ENCODE measurements at places on chromosomes 1 and 21.
A peak's percentile ranks its signal among the peaks of the same experiment; 100 is the strongest.

DNA sequence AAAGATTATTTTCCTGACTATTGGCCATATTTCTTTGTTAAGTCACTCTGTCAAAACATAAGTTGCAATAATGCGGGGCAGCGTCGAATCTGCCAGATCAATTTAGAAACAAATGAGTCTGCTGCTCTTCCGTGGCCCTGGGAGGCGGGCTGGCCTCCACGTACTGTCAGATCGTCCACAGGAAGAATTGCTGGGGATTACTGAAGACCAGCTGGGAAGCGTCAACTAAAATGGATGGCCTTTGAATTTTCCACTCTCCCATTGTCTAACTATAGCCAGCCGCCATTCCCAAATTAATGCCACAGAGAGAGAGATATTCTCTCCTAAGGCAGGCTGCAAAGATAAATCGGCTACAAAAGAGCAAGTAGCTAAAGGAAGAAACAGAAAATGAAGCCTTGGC, 560.2 kb downstream of the SMYD3 start:
- DNase-seq = no peak

- DNase-seq = no peak
Measured at GRCh38 chr1:50421366-50421748, 1.9 kb downstream of the DMRTA2 start.

DNA sequence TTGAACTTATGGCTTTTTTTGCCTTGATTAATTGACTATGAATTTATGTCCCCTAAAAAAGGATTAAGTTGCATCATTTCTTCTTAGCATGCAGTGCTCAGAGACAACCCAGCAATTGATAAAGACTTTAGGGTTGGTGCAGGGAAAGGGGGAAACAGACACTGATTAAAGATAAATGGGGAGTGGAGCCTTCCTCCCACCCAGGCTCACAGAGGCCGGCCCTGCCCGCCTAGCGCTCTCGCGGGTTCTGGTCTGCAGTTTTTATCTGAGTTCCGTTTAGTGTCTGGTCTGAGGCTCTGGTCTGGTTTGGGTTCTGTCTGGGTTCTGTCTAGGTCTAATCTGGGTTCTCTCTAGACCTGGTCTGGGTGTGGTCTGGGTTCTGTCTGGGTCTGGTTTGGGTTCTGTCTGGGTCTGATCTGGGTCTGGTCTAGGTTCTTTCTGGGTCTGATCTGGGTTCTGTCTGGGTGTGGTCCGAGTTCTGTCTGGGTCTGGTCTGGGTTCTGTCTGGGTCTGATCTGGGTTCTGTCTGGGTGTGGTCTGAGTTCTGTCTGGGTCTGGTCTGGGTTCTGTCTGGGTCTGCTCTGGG, 48.1 kb downstream of the ABCG1 start:
- no peak for DNase-seq

DNA sequence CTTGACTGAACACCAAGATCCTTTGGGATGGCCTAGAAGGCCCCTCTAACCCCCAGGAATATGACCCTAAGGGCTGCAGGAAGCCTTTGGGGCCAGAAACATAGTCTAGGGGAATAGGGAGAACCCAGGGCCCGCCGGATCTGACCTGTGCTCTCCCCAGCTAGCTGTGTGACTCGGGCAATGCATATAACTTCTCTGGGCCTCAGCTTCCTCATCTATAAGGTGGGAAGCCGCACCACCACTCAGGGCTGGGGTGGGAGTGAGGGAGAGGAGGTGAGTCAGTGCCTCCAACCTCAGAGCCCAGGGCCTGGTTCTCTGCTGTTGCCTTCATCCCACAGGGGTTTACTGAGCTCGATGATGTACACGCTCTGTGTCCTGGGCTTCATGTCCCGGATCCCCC, 434.4 kb downstream of the PTPRU start:
- no peak for DNase-seq

DNA sequence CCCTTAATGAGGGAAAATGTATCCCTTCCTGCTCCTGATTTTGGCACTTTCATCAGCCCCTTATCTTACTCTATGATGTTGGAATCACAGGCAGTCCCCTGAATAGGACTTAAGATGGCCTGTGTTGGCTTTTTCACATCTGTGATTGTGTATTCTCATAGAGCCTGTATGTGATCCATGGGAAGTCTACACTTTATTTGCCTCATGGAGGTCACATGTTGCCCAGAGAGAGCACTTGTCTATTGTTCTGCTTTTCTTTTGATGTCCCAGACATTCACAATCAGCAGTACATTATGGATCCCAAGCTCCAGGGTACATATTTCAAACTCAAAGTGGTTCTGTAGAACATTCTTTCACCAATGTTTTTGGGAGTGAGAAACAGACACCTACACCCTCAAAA, 885.2 kb upstream of the ADGRL2 start:
- no peak for DNase-seq

DNA sequence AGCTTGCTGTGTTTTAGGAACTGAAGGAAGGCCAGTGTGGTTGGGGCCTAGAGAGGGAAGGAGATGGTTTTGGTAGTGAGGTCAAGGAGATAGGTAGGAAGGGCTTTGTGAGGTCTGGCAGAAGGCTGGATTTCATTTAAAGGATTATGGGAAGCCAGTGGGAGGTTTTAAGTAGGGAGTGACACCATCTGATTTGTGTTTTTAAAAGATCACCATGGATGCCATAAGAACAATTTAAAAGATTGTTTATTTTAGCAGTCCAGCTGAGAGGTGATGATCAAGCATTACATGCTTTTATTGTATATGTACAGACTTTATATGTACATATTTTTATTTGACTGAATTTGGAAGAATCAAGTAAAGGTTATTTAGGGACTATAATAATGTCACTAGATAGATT, 26.4 kb downstream of the RGL1 start:
- DNase-seq = no peak

DNA sequence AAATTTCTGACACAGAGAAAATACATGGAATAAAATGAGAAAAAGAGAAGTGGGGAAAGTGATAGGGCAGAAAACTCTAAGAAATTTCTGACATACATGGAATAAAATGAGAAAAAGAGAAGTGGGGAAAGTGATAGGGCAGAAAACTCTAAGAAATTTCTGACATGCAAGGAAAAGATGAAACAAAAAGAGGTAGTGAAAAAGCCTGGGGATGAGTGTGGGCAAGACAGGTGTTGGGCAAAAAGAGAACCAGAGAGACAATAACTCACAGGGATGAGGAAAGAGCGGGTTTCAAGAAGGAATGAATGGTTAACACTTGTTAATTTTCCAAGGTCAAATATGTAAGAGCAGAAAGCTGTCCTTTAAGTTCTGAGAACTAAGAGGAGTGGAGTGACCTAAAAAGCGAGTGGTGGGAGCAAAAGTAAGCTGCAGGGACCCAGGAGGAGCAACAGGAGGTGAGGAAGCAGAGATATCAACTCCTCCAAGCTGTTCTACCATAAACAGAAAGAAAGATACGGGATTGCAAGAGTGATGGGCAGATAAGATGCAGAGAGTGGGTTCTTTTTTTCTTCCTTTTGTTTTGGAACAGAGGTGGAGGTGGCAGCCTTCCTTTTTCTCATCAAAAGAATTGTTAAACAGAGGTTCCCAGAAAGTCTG, 29.9 kb upstream of the EXO1 start:
- no peak for DNase-seq

DNA sequence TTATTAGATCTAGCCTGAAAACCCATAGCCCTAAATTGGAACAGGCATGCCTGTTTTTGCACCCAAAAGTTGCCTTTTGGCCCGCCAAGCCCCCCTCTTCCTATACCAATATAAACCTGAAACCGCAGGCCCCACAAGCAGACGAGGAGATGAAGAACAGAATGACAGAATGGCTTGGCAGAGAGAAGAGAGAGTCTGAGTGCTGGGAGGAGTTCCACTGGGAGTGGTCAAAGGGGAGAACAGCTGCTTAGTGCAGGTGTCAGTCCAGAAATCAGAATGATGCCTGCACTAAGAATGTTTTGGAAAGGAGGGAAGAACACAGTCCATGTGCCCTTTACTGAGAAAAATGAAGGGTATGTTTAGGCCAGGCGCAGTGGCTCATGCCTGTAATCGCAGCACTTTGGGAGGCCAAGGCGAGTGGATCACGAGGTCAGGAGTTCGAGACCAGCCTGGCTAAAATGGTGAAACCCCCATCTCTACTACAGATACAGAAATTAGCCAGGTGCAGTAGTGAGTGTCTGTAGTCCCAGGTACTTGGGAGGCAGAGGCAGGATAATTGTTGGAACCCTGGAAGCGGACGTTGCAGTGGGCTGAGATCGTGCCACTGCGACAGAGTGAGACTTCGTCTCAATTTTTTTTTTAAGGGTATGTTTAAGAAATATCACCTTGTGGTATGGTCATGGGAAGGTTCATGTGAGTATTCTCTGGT, 9.4 kb downstream of the DYRK1A start:
- DNase-seq = no peak

DNA sequence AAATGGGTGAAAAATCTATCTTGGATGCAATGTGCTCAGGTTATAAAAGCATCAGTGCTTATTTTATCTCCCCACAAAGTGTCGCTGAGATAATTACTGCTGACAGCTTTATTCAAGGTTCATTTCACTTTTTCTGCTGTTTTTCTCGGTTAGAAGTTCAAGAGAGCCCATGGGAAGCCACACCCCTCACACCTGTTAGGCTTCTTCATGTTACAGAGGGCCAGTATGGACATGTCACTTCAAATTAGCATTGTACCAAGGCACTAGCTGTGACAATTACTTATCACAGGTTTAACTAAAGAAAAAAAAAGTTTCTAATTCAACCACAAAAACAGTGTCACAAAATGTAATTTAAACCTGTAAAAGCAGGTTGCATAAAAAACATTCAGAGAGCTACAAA, 187.3 kb upstream of the DMRTA2 start:
- no peak for DNase-seq

DNA sequence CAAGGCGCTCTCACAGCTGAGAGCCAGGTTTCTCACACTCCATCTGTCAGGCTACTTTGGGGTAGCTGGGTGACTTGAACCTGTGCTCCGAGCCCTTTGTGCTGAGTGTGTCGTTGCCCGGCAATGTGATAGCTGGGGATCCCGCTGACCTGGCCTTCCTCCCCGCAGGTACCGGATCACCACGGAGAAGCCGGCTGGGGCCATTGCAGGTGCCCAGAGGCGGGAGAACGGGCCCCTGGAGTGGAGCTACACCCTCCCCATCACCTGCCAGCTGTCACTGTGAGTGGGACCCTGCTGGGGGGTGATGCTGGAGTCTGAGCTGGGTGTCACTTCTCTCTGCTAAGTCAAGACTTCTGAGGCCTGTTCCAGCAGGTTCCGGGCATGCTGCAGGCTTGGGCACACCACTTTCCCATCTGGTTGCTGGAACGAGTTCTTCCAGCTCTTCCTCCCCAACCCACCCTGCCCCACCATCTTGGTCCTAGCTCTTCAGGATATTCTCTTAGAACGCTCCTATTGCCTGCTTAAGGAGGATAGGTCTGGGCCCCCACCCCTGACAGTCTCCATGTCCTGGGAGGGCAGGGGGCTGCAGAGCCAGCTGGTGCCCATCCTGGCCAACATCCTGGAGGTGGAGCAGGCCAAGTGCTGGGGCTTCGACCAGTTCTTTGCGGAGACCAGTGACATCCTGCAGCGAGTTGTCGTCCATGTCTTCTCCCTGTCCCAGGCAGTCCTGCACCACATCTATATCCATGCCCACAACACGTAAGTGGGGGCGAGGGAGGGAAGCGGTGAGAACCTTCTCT, 7.5 kb downstream of the IKBKE start:
- no peak for DNase-seq

DNA sequence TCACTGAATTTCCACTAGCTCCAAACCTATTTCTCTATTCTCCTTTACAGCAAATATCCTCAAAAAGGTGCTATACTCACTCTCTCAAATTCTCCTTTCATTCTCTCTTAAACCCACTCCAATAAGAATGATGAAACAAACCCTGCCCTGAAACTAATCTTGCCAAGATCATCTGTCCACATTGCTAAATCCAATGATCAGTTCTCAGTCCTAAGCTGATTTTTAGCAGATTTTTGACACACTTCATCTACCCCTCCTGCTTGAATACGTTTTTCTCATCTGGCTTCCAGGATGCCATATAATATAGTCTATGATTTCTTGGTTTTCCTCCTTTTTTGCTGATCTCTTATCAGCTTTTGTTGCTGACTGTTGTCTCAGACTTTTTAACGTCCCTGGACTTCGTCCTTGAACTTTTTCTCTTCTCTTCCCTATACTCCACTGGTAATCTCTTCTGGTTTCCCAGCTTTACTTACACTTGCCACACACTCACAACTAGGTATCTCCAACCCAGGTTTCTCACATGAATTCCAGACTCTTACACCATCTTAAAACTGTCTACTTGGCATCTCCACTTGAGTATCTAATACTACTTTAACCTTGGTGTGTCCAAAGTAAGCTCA, 35.3 kb downstream of the RERE start:
- no peak for DNase-seq

GRCh38 chr1:105795741-105796140, 1260.7 kb upstream of the PRMT6 start:
- DNase-seq = no peak

GRCh38 chr1:64194168-64195080, 9.0 kb upstream of the UBE2U start:
- peak; percentile 82 for DNase-seq

DNA sequence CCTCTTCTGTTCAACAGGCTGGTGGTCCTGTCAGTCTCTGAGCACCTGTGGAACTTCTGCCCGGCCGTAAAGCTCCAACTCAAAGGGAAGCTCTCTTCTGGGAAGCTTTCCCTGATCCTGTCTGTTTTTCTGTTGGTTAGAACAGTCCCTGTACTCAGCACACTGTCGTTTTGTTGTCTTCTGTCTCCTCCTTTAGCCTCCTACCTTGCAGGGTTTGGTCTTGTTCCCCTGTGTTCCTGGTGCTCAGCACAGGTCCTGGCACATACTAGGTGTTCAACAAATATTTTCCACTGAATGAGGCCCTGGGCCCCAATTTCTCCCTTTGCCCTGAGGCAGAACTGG, 328 bp upstream of the KDF1 start:
- no peak for DNase-seq

DNA sequence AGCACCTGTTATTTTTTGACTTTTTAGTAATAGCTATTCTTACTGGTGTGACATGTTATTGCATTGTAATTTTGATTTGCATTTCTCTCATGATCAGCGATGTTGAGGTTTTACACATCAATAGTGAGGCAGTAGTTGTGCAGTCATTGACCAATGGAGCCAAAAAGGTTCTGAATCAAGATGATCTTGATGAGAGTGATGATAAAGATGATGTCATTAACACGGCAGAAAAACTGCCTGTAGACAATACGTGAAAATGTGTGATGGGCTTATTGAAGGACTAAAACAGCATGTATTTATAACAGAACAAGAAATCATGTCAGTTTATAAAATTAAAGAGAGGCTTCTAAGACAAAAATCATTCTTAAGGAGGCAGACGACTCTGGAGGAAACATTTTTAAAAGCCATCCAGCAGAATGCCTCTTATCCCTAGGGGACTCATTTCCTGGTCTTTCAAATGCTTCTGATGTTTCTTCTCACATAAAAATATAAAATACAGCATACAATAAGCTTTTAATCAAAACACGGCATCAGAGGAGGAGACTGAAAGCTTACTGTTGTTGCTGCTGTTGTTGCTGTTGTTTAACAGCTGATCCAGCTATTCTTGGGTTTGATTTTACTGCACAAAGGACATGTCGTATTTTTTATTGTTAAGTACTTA, 400.3 kb downstream of the LTN1 start:
- DNase-seq = no peak

- DNase-seq = no peak
Measured at GRCh38 chr1:1796466-1796865, 18.2 kb upstream of the NADK start.

GRCh38 chr1:206944703-206945102, 1.6 kb downstream of the PIGR start:
- no peak for DNase-seq

- DNase-seq = no peak
Measured at GRCh38 chr21:25464275-25464674, 143.0 kb downstream of the MRPL39 start.

- DNase-seq = no peak
Measured at GRCh38 chr1:214404154-214404553, 123.2 kb downstream of the SMYD2 start.

Measured in globus pallidus (tissue), 1 donor.